ENCODE measurements at places on chromosomes 7 and 10. TPM values are rescaled to one million over a fixed set of nuclear protein-coding genes. Genes with fewer than 3 reads are reported as not detected.

The TMEM229A gene
- total RNA-seq, result 0.24 TPM

The PHYHIPL gene
- total RNA-seq, result 0.19 TPM

- DNase-seq, result no peak
These were observed 76.0 kb upstream of the CTTNBP2 start for GRCh38 chr7:117949232-117949631.

DNA sequence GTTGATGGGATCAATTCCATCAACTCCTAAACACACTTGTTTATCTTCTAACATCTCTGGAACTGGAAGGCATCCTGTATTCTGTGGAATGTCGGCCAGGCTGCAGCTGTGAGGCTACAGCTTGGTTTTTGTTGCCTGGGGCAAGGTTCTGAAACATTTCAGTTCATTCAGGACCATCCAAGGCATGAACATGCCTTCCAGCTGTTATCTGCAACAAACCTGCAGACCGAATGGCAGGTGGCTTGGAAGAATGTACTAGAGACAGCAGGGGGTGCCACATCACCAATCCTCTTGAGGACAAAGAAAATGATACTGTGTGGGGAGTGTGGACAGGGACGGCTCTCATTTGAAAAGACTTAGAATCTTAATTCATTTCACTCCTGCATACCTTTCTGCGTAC lies 12.4 kb downstream of the PAPOLB start:
- peak; percentile 15 for DNase-seq

- no peak for DNase-seq
These were observed 70.4 kb downstream of the FAM185A start for GRCh38 chr7:102819151-102819550.

DNA sequence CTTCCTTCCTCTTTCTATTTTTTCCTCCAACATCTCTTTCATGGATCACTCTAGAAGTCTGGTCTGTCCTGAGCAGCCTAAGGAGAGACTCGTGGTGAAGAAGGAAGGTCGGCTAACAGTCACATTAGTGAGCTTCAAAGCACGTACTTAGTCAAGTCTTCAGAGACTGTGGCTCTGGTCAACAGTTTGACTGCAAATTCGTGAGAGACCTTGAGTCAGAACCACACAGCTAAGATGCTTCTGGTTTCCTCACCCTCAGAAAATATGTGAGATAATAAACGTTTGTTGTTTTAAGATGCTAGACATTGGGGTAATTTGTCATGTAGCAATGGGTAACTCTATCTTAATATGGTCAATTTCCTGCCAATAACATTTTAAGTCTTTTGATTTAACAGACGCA lies 126.2 kb upstream of the LRRN3 start:
- no peak for DNase-seq

DNA sequence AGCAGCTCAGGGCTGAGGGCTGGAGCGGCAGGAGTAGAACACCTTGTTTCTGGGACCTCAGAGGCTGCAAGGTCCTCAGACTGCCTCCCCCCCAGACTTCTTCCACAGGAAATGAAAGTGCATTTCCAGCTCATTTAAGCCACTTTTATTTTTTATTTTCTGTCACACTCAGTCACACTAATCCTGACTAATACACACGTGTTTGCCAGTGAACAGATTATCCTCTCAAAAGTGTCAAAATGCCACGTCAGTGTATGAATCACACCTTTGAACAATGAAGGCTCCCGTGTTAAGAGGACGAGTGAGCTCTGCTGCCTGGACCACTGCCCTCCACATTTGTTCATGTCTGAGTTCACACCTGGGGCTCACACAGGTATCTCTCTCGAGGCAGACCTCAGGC lies 488.5 kb downstream of the DNAJB6 start:
- no peak for DNase-seq

DNA sequence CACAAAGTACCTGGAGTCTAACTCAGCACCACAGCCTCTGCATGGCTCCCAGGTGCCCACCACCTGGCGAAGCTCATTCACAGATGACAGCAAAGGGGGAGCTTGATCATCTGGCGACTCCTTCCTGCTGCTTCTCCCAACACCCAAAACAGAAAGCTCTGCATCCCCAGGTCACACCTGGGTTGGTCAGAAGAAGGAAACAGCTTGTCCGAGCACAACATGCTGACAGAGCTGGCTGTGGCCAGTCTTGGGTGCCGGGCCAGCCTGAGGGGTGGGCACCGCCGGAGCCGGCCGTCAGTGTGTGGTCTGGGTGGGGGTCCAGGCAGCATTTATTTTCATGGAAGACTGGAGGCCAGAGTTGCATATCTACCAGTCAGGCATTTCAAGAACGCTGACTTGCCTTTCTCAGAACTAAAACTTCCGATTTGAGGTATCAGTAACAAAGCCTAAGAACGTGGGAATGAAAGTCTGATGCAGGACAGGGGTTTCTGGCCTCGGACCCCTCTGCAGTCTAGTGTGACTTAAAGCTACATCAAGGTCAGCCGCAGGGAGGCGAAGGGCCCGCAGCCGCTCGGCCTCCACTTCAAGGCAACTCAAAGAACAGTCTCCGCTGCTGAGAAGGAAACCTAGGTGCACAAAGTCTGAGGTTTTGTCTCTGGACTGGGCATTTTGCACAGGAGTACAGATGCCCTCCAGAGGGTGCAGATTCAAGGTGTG lies 109.6 kb downstream of the CYTH3 start:
- no peak for DNase-seq

- no peak for DNase-seq
These were observed 94.0 kb upstream of the LANCL2 start for GRCh38 chr7:55271069-55271626.

DNA sequence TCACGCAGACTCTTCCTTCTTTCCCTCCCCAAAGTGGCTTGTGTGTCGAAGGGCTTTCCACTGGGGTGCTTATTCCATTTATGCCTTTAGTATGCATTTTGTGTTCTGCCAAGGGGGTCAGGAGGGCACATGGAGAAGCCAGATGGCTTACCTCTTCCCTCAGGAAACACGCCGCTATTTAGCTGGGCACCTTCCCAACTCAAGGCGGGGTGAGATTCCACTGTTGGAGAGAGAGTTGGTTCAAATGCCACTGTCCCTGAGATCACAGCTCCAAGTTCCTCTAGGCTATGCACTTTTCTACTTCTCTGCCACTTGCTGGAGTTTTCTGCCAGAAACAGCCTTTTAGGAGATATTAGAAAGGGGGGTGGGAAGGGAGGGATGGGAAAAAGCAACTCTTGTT lies 1091.8 kb downstream of the LRMDA start:
- DNase-seq, result no peak

- no peak for DNase-seq
These were observed 151.1 kb upstream of the CACNA2D1 start for GRCh38 chr7:82594665-82595064.

DNA sequence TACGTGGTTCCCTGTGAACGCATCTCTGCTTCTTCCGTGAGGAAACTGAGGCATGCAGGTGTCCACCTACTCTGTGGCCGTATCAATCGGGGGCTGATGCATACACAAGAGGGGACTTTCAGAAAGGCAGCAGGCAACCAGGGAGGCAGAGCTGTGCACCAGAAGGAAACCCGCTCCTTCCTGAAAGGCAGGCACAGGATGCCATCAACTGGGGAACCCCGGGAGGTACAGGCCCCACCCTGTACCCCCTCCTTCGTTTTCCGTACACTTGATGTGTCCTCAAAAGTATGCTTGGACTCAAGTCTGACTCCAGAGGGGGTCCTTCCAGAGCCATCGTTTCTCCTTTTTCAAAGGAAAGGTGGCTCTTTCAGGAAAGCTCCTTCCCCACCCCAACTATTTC lies 59.5 kb downstream of the ASB13 start:
- DNase-seq, result no peak

DNA sequence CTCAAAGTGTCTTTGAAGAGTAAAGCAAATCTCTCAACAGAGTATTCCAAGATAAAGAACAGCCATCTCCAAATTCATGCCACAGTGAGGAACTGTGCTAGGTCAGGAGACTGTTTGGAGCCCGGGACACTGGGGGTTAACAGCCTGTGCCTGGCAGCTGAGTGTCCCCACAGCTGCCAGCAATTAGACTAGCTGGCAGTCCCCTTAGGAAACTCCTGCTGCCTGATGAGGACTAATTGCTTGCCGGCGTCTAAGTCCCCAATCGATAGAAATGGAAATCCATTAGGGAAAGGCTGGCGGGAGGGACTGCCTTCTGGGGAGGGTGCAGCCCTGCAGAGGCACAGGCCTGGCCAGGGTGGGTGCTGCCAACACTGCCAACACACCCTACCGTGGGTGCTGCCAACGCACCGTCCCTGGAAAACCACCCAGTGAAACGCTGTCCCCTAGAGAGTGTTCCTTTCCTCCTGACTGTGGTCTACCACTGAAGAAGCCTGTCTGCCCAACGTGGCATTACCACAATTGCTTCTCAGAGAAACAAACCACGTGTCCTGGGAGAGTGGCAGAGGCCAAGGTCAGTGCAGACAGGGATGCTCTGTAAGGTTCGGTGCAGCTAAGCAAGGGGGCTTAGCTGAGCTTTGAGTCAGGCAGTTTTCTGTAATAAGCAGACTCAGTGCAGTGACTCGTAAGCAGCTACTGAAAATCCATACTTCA lies 60.8 kb downstream of the XRCC2 start:
- peak; percentile 62 for DNase-seq

GRCh38 chr10:95706573-95706972 lies 12.8 kb upstream of the TCTN3 start:
- DNase-seq, result no peak

DNA sequence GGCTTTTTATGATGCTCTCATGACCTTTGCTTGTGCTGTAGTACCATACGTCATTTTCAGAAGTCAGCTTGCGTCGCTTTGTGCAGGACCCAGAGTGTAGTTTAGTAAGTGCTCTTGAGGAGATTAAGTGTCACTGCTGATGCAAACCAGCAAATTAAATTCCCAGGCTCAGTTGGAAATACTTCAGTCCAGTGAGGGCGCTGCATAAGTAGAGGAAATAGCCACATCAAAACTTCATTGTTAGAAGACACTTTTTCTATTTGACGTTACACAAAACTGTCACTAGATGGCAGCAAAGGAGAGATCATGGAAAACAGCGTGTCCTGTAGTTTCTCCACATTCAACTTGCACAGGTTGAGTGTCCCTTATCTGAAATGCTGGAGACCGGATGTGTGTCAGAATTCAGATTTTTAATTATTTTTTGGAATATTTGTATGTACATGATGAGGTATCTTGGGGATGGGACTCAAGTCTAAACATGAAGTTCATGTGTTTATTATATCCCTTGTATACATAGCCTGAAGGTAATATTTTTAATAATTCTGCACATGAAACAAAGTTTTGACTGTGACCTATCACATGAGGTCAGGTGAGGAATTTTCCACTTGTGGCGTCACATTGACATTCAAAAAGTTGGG lies 7.9 kb downstream of the ZNF22 start:
- no peak for DNase-seq

DNA sequence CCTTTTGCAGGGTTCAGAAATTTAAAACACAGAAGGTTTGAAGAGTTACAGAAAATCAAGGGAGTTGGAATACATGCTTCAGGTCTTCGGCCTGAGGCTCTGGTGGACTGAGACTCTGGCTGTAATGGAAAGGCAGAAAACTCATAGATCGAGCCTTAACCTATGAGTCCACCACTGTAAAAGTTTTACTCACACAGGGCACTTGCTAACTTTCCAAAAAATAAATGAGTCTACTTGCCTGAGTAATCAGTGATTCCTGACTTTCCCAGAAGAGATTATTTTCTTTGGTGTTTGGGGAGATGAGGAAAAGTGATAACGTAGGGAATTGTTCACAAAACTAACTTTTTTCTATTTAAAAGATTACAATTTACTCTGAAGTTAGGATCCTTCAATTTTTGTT lies 108.0 kb downstream of the MBL2 start:
- DNase-seq, result no peak

DNA sequence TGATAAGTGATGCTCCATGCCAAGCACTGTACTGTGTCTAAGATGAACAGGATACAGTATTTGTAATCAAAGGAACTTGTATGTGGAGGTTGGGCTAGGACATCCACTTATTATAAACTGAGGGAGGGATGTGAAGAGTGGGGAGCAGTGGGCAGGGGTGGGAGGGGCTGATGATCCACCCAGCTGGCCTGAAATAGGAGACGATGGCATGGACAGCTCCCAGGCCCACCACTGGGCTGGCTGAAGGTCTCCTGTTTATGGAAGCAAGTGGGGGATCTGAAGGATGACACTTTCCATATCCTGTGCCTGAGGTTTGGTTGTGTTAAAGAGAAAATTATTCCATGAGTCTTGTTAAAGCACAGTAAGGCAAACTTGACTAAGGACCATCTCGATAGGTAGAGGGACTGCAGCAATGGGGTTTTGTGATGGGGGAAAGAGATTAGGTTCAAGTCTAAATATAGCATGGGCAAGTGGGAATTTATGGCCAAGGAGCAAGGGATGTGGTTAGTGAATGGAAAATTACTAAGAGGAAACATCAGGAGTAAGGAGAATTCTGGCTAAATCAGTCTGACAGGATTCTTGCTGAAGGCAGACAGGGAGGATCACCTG lies 124.6 kb downstream of the CCNY start:
- DNase-seq, result no peak

- no peak for DNase-seq
These were observed 228.9 kb upstream of the CELF2 start for GRCh38 chr10:10788761-10789160.

DNA sequence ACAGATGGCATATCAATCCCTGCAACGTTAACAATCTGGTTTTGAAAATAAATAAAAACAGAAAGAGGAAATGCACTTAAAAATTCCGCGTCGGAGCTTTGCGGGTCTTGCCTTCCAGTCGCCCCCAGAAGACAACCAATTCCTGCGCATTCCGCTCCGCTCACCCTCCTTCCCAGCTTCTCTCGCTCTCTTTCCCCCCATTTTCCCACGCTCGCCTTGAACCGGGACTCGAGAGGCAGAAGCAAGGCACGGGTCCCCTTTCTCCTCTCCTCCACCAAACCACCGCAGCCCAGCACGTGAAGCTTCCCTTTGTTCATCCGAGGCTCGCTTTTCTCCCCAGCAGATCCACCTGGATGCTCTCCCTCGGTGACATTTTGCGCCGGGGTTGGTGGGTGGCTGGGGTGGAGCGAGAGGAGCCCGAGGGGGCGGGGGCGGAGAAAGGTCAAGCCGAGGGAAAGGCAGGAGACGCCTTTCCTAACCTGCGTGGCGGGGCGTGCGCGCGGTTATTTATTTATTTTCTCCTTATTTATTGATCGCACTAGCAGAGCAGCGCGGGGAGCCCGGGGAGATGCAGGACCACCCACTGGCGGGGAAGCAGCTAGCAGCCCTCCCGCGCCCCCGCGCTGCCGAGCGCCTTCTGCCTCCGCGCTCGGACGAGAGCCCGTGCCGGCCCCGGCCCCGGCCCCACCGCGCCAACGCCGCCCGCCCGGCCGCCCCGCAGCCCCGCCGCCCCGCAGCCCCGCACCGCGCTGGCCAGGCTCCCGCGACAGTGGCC lies at the start of gene KCND2:
TSS of gene KCND2 (plus strand) at position 475 of the 775 bp plus-strand sequence.
- DNase-seq, result peak; percentile 64

GRCh38 chr10:124717041-124717757 lies 27.0 kb downstream of the FAM53B start:
- no peak for DNase-seq

DNA sequence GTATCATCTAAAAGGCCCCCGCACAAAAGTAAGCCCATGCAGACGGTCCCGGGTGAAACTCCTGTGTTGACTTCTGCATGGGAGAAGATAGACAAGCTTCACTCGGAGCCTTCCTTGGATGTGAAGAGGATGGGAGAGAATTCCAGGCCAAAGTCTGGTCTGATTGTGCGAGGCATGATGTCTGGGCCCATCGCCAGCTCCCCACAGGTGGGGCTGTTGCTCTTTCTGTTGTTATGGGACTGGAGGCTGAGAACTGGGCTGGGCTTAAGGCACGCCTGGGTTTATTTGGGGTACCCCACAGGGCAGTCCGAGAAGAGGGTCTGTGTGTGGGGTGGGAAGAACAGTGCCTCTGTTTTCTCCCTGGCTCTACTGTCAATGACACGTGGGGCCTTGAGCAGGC lies 14.6 kb downstream of the MINDY4 start:
- DNase-seq, result no peak

Data from cardiac septum (tissue), 1 donor.